Activated CD8-positive, alpha-beta memory T cell treated with anti-CD3 and anti-CD28 coated beads for 1 hour (primary cell): ENCODE measurements at places on chromosomes 4 and X.

DNA sequence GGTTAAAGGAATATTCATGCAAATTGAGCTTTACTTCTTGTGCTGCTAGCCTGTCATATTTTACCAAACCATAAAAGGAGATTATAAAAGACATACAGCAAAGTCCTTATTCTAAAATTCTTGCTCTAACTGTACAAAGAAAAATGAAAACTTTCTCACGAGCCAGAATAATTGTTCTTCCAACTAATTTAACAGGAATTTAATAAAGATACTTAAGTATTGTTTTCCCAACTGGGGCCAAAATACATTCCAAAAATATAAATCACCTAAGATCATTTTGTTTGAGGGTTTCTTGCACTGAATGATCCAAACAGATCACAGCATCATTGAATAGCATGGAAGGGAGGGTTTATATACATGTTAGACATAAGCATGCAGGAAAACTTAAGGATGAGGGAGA, 127.1 kb upstream of the PCDH18 start:
- DNase-seq: no peak

DNA sequence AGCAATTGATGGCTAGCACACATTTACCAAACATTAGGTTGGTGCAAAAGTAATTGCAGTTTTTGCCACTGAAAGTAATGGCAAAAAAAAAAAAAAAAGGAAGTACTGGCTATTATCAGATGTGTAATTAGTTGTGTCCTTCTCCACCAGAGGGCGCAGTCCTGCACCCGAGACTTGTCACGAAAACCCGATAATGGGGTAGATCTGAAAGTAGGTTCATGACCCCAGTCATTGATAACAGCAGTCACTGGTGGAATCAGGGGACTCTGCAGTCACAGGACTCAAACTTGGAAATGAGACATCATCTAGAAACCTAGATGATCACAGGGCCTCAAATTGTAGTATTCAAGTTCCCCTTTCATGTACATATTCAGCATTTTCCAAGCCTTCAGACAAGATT, 13.1 kb upstream of the ACOT9 start:
- peak; percentile 33 for DNase-seq

GRCh38 chrX:40243755-40244515, 146.2 kb upstream of the BCOR start:
- DNase-seq: no peak

DNA sequence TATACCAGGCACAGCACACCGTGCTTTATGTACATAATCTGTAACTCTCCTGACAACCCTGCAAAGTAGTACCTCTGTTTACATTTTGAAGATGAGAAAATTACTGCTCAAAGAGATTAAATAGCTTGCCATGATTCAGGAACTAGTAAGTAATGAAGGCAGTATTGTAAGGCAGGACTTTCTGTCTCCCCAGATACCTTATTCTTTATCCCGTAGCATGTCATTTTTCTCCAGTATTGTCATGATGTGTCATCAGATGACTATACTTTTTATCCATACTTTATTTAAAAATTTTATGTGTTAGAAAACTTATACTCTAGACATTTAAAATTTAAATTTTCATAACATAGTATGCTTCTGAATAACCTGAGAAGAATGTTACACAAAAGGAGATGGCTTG, 188.3 kb upstream of the NUDT6 start:
- no peak for DNase-seq

DNA sequence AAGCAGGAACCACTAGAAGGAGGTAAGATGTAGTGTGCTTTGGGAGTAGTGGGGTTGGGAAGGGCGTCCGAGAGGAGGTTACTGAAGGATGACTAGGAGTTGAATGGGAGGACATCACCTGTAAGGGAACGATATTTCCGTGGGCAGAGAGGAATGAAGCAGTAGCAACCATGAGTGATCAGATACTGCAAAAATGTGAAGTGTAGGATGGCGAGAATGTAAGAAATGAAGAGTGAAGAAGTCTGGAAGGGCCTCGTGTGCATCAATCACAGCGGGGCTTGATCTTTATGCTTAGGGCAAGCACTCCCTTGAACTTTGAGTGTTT, 594 bp downstream of the MSMO1 start:
- DNase-seq: no peak

GRCh38 chr4:75939890-75940691, 722 bp downstream of the NAAA start:
- peak; percentile 27 for DNase-seq

- no peak for DNase-seq
Measured at GRCh38 chr4:16240300-16240699, 14.0 kb upstream of the TAPT1 start.

DNA sequence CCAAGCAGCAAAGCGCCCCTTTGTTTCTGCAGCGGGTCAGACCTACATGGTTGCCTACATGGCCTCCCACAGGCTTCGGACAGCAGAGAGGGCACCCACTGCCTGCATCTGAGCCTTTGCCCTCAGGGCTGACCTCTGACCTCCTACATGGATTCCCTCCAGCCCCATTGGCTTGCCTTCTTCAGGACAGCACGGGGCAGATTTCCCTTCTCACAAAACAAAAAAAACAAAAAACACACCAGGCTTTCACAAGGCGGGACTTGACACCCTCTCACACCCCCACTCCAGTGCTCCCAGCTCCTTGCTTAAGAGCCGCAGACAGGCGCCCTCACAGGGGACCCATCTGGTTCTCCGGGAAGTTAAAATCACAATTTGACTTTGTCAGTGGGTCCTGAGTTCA, 32.9 kb downstream of the ZFYVE28 start:
- DNase-seq: no peak

GRCh38 chr4:109234596-109234995, 67.9 kb downstream of the COL25A1 start:
- no peak for DNase-seq

- no peak for DNase-seq
Measured at GRCh38 chr4:113080050-113080449, 30.6 kb downstream of the ANK2 start.

DNA sequence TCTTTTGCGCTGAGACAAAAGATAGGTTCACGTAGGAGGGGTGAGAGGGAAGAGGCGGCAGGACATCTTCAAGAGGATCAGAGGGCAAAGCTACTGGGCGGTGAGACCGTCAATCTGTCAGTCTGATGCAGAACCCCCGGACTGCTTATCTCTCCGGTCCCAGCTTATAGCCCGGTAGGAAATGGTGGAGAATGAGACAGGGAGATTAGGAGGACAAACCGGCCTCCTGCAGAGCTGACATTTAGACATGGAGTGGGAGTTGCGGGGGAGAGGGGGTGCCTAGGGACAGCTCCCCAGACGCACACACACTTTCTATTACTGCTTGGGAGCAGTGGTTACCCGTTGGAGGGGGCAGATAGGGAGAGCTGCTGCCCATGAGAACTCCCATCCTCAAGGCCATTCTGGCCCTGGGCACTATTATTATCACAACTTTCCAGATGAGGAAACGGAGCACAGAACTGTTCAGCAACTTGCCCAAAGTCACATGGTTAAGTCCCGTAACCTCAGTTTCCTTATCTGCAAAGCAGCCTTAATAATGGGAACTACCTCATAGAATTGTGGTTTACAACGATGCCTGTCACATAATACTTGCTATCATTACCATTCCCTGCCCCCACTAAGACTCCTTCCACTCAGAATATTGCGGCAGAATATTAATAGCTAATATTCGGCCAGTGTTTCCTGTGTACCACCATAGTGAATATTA, 1.1 kb upstream of the HDAC6 start:
- DNase-seq: no peak

DNA sequence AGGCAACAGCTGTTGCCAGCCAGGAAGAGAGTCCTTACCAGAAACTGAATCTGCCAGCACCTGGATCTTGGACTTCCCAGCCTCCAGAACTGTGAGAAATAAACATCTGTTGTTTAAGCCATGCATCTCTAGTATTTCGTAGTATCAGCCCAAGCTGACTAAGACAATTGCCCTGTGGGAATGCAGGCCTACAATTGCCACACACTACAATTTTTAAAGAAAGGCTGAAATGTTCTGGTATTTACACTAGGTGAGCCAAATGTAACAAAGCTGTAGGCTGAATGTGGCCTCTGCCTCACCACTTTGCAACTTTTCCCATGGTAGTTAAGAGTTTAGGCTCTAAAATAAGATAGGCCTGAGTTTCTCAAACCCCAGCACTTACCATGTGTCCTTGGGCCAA, 59.1 kb downstream of the SPATA18 start:
- DNase-seq: no peak

- no peak for DNase-seq
Measured at GRCh38 chrX:14896273-14896672, 23.1 kb downstream of the MOSPD2 start.

DNA sequence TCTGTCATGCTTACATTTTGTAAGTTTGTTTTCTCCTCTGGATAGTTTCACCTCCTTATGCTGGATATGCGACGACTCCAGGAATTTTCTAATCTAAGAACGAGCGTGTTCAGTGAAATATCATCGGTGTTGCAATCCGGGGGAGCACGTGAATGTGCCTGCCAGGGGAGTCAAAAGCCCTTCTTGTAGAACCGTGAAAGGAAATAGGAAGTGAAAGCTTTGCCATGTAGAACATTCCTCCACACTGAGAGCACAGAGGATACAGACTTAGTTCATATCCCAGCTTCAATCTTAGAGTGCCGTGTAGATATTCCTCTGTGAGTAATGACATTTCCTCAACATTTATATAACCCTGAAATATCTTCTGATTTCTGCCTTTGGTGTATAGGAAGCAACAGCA, 121.2 kb downstream of the VEGFC start:
- DNase-seq: no peak

- DNase-seq: no peak
Measured at GRCh38 chr4:19358015-19358414, 893.7 kb upstream of the SLIT2 start.

DNA sequence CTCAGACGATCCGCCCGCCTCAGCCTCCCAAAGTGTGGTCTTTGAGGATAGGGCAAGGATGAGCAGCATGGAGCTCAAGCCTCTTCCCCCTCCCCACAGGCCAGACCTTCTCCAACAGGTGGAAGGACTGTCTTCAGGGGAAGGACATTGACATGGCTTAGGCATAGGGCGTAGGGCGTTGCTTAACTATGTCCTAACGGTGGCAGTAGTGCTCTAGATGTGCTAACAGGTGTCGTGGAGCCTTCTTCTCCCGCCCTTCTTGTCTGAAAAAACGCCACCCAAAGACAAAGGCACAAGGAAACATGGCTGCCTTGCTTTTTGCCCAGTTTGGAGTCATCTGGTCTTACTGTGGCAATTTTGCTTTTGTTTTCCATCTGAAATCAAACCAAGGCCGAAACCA, 219.8 kb downstream of the OR13H1 start:
- peak; percentile 78 for DNase-seq

DNA sequence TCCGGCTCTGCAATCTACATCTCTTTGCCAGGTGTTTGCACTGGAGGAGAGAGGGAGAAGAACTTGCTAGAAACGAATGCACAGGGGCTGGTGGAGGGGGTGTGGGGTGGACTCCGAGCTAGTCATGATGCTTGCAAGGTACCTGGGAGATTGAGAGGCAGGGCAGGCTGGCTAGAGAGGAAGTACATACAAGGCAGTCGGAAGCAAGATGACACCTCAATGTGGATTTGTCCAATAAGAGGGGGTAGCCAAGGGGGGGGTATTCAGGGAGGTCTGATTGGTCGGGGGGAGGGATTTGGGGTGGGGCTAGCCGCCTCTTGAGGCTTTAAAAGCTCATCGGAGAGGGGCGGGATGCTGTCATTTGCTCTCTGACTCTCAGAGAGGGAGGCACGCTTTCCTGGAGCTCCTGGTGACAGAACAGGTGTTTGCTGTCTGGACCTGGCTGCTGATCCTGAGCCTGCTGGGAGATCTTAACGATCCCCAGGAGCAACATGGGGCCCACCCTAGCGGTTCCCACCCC, at the start of gene GPR50:
GPR50 (plus strand) TSS at position 354 of the 520 bp plus-strand sequence; CDS start at position 492, 138 bp downstream.
- DNase-seq: no peak

DNA sequence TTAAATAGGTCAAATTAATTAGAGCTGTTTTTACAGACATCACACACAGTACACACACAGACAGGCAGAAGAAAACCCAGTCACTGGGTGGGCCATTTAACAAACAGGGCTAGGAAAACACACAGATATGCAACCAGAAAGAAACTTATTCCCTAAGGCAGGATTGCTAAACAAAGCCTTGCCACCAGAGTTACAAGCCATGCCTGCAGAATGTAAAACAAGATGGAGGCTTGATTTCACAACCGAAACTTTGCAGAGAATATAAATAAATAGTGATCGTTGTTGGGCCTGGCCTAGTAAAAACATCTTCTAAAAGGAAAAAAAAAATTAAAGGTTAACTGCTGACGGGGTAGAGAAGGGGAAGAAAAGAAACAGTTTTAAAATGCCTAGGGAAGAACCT, 212.3 kb downstream of the NAP1L3 start:
- DNase-seq: no peak

GRCh38 chr4:15144249-15144966, 142.1 kb downstream of the CPEB2 start:
- no peak for DNase-seq

GRCh38 chr4:8440492-8441311, at the start of the genes ACOX3 and TRMT44:
TSS of gene ACOX3 (minus strand) at chr4:8440723. CDS start at chr4:8416521, 24,202 bp downstream.
TSS of gene TRMT44 (plus strand) at chr4:8440777. CDS start at chr4:8440823, 46 bp downstream.
- peak; percentile 81 for DNase-seq

GRCh38 chrX:136828830-136829229, 48.1 kb upstream of the ARHGEF6 start:
- DNase-seq: no peak

DNA sequence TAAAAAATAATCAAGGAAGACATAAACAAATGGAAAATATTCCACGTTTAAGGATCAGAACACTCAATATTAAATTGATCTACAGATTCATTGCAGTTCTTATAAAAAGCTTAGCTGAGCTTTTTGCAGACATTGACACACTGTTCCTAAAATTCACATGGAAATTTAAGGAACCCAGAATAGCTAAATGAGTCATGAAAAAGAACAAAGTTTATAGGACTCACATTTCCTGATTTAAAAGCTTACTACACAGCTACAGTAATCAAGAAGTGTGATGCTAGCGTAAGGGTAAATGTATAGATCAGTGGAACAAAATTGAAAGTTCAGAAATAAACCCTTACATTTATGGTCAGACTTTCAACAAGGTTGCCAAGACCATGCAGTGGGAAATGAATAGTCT, 33.1 kb downstream of the NSUN7 start:
- DNase-seq: no peak

- no peak for DNase-seq
Measured at GRCh38 chr4:80101071-80101791, 28.2 kb upstream of the ANTXR2 start.

- no peak for DNase-seq
Measured at GRCh38 chrX:22135171-22135711, 103.1 kb downstream of the PHEX start.

GRCh38 chrX:104432321-104432720, 133.7 kb upstream of the IL1RAPL2 start:
- no peak for DNase-seq

DNA sequence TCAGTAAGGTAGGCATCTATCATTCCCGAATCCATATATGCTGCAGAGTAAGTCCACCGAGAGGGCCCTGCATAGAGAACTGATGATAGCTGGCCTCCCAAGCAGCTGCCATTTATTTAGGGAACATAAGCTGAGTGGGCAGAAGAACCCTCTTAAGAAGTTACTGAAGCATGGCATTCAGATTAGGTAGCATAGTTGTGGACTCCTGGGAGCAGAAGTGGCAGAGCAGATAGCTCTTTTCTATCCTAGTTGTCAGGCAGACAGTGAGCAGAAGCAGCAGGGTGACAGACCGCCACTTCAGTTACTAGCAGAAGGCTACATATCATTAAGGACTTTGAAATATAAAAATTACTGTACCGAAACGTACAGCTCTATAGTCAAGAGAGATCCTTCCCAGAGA, 454.7 kb downstream of the PPP4R3C start:
- no peak for DNase-seq

GRCh38 chrX:45240301-45240700, 39.6 kb upstream of the DIPK2B start:
- DNase-seq: no peak

GRCh38 chr4:140732780-140733179, 23.4 kb downstream of the TBC1D9 start:
- no peak for DNase-seq
